CD4-positive, alpha-beta T cell treated with Interferon gamma for 1 hour (primary cell): ENCODE measurements at places on chromosomes 12 and 14.

GRCh38 chr14:76729258-76729657 lies 32.0 kb upstream of the VASH1 start:
- DNase-seq, result no peak

DNA sequence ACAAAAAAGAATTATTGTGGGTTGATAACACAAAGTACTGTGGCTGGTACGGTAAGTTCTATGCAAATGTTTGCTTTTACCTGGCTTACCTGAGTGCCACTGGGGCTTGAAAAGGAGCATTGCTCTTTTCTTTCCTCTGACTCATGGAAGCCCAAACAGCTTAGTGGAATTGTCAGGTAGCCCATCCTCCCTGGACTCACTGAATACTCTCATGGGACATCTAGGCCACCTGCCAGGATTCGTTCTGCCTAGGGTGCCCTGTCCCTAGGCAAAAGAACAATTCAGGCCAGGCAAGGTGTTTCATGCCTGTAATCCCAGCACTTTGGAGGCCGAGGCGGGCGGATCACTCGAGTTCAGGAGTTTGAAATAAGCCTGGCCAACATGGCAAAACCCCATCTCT lies 22.5 kb upstream of the YAF2 start:
- no peak for DNase-seq

GRCh38 chr12:125417446-125417845 lies 352.2 kb downstream of the AACS start:
- no peak for DNase-seq

GRCh38 chr12:88993651-88994050 lies 358.6 kb downstream of the DUSP6 start:
- DNase-seq, result no peak

DNA sequence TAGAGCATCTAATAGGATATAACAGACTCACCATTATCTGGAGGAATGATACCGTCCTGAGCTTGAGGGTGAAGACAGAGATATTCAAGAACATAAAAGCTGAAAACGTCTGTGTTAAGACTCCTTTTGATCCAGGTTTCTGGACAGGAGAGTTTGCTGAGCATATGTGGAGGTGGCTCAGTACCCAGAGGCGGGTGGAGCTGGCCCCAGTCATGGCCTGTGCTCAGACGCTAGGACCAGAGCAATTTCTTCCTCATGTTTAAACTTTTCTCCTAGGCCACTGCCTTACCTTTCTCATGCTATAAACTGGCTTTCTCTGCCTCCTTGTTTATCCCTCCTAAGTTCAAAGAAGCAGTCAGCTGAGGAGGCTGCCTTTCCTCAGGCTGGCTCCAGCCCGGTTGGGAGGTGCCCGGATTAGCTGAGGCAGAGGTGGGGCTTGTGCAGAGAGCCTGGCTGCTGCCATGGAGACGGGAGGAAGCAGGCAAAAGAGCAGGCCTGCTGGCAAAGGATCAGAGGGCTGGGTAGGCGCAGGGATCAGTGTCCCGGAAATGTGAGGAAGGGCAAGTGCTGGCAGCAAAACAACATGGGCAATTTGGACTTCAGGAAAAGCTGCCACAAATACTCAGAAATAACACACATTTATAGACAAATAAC lies 13.7 kb downstream of the COA8 start:
- no peak for DNase-seq

DNA sequence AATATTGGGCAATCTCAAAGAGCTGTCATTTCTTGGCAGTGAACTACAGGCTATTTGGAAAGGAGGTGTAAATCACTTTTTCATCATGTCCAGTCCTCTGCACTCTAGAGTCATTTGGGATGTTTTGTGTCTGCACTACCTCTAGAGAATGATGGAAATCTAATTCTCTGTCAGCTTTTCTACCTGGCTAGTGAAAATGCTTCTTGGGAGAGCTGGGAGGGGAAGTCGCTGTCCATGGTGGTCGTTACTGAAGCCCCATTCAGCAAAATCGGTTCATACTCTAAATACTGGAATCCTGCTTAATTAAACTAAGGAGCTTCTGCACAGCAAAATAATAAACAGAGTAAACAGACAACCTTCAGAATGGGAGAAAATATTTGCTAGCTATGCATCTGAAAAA lies 251.8 kb downstream of the APAF1 start:
- DNase-seq, result no peak

DNA sequence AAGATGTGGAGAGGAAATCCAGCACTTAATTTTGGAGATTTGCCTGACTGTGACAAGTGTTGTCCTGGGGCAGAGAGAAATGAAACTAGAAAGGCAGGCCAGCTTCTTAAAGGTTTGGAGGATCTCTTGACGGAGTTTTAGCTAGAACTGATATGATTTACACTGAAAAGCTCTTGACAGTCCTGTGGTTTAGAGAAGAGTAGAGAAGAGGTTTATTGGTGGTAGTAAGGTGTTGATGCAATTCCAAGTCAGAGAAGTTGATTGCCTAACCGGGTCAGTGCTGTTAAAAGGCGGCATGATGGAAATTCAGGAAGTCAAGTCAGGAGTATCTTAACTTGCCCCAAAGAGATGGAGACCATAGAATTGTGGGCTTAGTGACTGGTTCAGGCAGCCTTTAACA lies 89.0 kb upstream of the TRAF3 start:
- no peak for DNase-seq

- no peak for DNase-seq
Observed at GRCh38 chr12:85697003-85697402, 139.2 kb downstream of the RASSF9 start.

- DNase-seq, result no peak
Observed at GRCh38 chr12:26153421-26154154, 28.8 kb upstream of the BHLHE41 start.

GRCh38 chr12:68012712-68013111 lies 23.5 kb downstream of the IFNG-AS1 start:
- DNase-seq, result no peak

- no peak for DNase-seq
Observed at GRCh38 chr12:88866881-88867280, 286.6 kb upstream of the KITLG start.

DNA sequence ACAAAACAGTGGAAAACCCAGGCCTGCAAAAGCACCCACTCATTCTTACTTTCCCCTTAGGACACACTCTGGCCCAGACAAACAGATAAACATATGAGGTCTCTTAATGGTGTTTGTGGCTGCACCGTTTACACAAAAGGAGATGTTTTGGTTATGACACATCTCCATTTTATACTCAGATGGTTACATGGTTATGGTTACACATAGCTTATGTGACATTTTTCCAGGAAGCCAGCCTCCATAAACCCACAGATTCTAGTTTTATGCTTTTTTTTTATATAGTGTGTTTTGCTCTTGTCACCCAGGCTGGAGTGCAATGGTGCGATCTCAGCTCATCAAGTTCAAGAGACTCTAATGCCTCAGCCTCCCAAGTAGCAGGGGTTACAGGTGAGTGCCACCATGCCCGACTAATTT lies 3.5 kb upstream of the KLRD1 start:
- no peak for DNase-seq
